ENCODE measurements at places on chromosomes 3 and 15. TPM values are rescaled to one million over a fixed set of nuclear protein-coding genes. Genes with fewer than 3 reads are reported as not detected.

The ACTRT3 gene
- total RNA-seq: 3.1 TPM

The PLA2G4E gene
- total RNA-seq: not detected

The IMPG2 gene
- under 0.01 TPM for total RNA-seq

The CHMP2B gene
- 25.1 TPM for total RNA-seq

The CTDSPL gene
- total RNA-seq: 24.5 TPM

The GOLGA8M gene
- total RNA-seq: 0.56 TPM

The CCR8 gene
- total RNA-seq: not detected

The MINAR1 gene
- 0.38 TPM for total RNA-seq

The TNFAIP8L3 gene
- total RNA-seq: 17.8 TPM

The SLC28A2 gene
- not detected for total RNA-seq

The CIDEC gene
- total RNA-seq: under 0.01 TPM

The SCG5 gene
- total RNA-seq: 54.4 TPM

The AGBL1 gene
- not detected for total RNA-seq

The MRPL46 gene
- total RNA-seq: 16.1 TPM

The NDN gene
- total RNA-seq: 43.7 TPM

The CCDC14 gene
- total RNA-seq: 28.5 TPM

The UMPS gene
- total RNA-seq: 35.0 TPM

The PGBD4 gene
- 1.9 TPM for total RNA-seq

The GOLGA8F gene
- total RNA-seq: not detected

The ATRIP gene
- 4.8 TPM for total RNA-seq

The SCN5A gene
- total RNA-seq: 1.1 TPM

The NOX5 gene
- total RNA-seq: under 0.01 TPM

The RSL24D1 gene
- total RNA-seq: 94.7 TPM

The CCDC33 gene
- not detected for total RNA-seq

The CASR gene
- total RNA-seq: not detected

The KCNMB3 gene
- total RNA-seq: 0.85 TPM

The GRIP2 gene
- 1.1 TPM for total RNA-seq

The TM4SF4 gene
- total RNA-seq: 0.38 TPM

The RCCD1 gene
- total RNA-seq: 11.3 TPM

The IL5RA gene
- total RNA-seq: not detected

The P2RY13 gene
- not detected for total RNA-seq

The GOLGA8S gene
- total RNA-seq: not detected

The LIPH gene
- total RNA-seq: 2.3 TPM

The NGLY1 gene
- 35.5 TPM for total RNA-seq

The GPR176 gene
- total RNA-seq: 250 TPM

The RAD18 gene
- 13.2 TPM for total RNA-seq

The FAM131A gene
- 24.5 TPM for total RNA-seq

The TMED3 gene
- total RNA-seq: 115 TPM

The MRAS gene
- total RNA-seq: 25.9 TPM

Measured in regular cardiac myocyte (primary cell).